ENCODE measurements at places on chromosomes 12 and 14.

DNA sequence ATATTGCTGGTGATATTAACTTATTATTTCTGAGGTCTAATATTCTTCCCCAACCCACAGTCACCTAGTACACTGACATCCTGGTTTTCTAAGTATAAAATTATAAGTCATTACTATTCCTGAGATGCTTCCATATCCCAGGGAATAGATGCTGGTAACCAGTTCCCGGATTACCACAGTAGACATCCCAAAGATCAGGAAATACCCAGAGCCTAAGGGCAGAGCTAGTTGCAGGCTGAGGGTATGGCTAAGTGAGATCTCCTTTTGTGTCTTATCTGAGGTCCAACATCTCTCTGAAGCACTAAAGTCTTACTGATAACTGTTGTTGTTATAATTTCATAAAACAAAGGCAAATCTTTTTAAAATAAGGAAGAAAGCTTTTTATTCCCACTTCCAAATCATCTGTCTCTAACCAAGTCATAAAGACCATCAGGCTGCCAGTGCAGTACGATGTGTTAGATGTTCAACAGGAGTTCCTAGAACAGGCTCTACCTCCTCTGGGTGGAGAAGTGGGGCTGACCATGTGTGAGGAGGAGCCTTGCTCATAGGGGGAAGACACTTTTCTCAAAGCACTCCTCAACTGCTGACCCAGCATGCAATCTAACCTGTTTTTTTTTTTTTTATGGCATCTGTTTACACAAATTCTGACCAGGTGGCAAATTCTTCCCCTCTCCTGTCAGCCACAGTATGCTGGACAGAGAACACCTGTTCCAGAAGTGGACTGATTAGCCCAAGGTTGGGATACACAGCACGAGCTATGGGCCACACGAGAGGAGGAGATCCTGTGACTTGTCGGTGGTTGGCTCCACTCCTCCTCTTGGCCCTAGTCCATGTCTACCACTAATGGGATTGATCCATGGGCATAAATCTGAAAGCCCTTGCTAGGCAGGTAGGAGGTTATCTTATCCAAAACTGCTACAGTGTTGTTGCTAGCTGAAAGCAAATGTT, 16.1 kb upstream of the GRIP1 start:
- DNase-seq, result no peak

- no peak for DNase-seq
Observed at GRCh38 chr14:97293659-97294058, 496.5 kb downstream of the VRK1 start.

GRCh38 chr14:94548131-94548998, 12.9 kb upstream of the SERPINA4 start:
- DNase-seq, result no peak

DNA sequence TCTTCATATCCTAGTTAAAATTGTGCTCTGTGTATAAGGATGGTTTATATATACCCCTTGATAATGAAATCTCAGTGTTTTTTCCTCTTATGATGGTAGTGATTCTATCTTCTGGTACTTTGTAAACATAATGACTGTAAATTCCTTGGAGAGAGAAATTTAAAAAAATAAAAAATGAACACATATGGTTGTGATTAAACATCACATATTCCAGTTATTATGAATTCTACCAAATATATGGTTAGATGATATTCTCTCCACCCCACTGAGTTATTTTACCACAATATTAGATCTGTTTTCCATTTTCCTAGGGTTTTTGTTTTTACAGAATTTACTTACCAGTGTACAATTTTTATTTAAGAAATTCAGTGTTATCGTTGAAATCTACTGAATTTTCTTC, 481.9 kb upstream of the NOVA1 start:
- no peak for DNase-seq

DNA sequence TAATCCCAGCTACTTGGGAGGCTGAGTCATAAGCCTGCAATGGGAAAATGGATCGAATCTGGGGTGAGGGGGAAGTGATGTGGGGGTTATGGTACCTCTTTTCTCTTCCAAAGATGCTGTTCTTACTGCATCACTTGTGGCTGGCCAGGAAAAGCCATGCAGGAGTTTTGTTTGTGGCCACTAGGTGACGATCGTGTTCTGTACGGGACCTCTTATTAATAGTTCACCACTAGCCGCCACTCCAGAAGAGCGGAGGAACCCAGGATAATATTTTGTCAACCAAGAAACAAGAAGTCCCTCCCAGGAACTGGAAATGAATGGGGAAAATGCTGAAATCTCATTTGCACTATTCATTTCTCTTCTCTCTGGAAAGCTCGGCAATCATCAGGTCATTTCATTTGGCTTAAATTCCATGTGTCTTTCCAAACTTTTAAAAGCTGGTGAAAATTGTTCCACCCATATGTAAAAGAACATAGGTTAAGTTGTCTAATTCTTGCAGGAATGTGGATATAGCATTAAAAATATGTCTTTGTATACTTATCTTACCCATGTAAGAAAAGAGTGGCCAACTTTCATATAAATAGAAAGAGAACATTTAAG, 8.9 kb downstream of the GPR65 start:
- DNase-seq, result peak; percentile 46

- no peak for DNase-seq
Observed at GRCh38 chr14:75418850-75419768, 8.7 kb upstream of the JDP2 start.

DNA sequence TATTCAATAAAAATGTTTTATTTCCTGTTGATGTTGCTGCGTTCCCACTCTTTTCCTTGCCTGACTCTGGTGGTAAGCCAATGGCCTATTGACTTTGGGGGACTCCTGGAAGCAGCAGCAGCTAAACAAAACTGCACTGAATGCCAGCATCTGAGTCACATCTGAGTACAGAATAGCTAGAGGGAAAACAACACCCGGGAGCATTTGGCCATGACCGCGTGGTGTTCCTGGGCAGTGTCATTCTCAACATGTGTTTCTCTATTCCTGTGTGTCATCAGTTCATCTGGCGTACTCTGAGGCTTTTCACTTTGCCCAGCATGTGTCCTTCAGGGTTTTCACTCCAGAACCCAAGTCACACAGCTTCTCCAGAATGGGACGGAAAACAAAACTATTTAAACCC, 238.8 kb downstream of the PAWR start:
- peak; percentile 85 for DNase-seq

DNA sequence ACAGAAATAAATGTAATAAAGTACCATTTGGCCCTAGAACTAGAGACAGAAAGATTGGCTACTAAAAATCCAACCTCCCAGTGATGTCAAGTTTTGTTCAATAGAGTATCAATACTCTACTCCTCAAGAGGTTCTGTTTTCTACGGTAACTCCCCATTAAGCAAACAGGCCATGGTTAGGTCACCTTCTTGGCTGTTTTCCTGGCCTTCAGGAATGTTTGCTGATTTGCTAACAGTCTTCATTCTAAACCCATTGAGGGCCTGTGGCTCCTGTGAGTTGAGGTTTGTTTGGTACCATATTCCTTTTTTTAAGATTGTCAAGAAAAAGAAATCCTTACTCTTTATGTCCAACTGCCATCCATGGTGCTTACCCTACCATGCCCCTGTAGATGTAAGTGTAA, 1022.0 kb upstream of the TMEM132C start:
- no peak for DNase-seq

- no peak for DNase-seq
Observed at GRCh38 chr14:22151121-22151520, 437.9 kb downstream of the DAD1 start.

GRCh38 chr12:106345746-106346145, 11.8 kb upstream of the POLR3B start:
- DNase-seq, result peak; percentile 43

GRCh38 chr12:114266536-114266935, 139.4 kb downstream of the TBX5 start:
- no peak for DNase-seq

- DNase-seq, result no peak
Observed at GRCh38 chr12:30845676-30846075, 80.9 kb upstream of the TSPAN11 start.

- no peak for DNase-seq
Observed at GRCh38 chr12:57195611-57196371, 20.8 kb upstream of the NXPH4 start.

DNA sequence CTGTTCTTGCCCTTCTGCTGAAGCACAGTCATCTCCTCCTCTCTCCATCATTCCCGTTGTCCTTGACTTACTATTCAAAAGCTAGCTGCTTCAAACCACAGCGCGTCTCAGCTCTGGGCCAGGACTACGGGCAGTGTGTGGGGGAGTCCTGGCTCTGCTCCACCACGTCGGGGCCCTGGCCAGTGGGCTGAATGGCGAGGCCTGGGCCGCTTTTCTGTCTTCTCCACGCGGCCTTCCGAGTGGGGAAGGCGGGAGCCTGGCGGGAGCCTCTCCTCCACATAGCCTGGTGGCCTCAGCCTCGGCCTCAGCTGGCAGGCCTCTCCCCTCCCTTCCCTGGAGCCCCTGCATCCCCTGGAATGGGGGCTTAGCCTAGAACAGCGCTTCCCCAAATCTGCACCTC, 16.5 kb downstream of the ANKRD9 start:
- DNase-seq, result no peak

DNA sequence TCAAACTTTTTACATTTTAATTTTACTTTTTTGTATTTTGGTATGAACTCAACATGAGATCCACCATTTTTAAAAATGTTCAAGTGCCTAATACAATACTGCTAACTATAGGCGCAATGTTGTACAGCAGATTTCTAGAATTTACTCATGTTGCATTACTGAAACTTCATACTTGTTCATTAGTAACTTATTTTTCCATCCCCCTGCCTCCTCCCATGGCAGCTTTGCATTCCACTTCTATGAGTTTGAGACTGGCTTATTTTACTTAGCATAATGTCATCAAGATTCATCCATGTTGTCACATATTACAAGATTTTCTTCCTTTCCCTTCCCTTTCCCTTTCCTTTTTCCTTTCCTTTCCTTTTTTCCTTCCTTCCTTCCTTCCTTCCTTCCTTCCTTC, 825.9 kb downstream of the SLC16A7 start:
- DNase-seq, result no peak

GRCh38 chr12:52794479-52795331, 1.2 kb downstream of the KRT3 start:
- DNase-seq, result peak; percentile 79

- no peak for DNase-seq
Observed at GRCh38 chr12:113103756-113104450, 31.7 kb downstream of the RASAL1 start.

GRCh38 chr12:77584860-77585259, 245.8 kb upstream of the NAV3 start:
- no peak for DNase-seq

GRCh38 chr12:131636940-131637750, 73.7 kb upstream of the SFSWAP start:
- DNase-seq, result no peak

GRCh38 chr12:99620159-99620479, 27.4 kb upstream of the GARIN6 start:
- no peak for DNase-seq

DNA sequence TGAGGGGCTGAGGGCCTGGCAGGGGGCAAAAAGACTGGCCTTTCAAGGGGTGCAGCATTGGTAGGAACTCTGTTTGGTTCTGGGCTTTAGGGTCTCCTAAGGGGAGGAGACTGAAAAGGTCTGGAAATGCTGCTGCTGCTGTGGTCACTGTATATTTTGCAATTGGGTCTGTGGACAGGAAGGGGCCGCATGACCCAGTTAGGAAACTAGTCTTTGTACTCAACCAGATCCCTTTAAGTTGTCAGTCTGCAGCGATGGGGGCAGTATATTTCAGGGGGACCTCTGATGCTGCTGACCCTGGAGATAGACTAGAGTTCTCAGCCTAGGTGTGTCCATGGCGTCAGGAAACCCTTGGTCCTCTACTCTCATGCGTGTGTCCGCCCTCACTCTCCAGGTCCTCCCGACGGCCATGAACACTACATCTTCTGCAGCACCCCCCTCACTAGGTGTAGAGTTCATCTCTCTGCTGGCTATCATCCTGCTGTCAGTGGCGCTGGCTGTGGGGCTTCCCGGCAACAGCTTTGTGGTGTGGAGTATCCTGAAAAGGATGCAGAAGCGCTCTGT, 4.0 kb downstream of the LTB4R start:
- no peak for DNase-seq

GRCh38 chr14:26200687-26201086, 397.1 kb downstream of the NOVA1 start:
- DNase-seq, result no peak

- peak; percentile 42 for DNase-seq
Observed at GRCh38 chr14:73457041-73457923, 1.1 kb downstream of the NUMB start.

DNA sequence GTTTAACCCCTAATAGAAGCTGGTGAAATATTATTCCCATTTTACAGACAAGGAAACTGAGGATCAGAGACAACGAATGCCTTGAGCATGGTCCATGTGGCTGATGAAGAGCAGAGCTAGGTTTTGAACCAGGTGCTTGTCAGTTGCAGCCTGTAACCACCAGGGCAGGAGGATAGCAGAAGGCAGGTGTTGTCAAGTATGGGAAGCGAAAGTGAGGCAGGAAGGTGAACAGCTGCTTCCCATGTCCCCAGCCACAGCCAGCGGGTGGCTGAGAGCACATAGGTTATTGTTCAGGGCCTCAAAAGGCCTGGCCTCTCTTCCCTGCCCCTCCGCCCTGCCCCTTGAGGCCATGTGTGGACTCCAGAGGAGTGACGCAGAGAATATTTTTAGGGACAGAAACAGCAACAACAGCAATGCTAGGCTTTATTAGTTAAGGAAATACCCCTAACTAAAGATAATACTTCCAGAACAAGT, 39.6 kb downstream of the IQSEC3 start:
- DNase-seq, result no peak

- DNase-seq, result no peak
Observed at GRCh38 chr12:95557625-95558024, 6.3 kb upstream of the USP44 start.

GRCh38 chr14:101628471-101628966, 67.2 kb downstream of the DIO3 start:
- DNase-seq, result peak; percentile 55

GRCh38 chr14:64707661-64708060, 3.4 kb downstream of the PLEKHG3 start:
- peak; percentile 52 for DNase-seq

Measured in SJSA1 (cell line).